ENCODE measurements at places on chromosomes 6 and 20.
A peak's percentile ranks its signal among the peaks of the same experiment; 100 is the strongest.

- no peak for DNase-seq
Observed at GRCh38 chr6:42049116-42049809, 1.1 kb upstream of the TAF8 start.

DNA sequence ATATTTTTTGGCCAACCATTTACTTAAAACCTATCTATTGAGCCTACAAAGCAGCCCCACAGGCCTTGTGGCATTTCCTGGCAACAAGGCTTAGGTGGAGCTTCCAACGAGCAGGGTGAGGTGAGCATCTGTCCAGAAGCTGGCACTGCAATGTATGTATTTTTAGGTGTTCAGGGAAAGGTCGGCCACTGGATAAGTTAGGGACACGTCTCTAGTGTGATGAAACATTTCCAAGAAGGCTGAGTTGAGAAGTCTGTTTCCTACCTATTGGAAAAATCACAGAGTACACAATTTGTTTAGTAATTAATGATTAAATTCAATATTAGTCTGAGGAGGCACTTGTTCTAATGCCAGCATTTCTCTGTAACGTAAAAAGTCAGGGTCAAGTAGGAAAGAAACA lies 17.8 kb upstream of the RCAN2 start:
- no peak for DNase-seq

- DNase-seq: no peak
Observed at GRCh38 chr6:81861281-81861680, 108.8 kb upstream of the TENT5A start.

DNA sequence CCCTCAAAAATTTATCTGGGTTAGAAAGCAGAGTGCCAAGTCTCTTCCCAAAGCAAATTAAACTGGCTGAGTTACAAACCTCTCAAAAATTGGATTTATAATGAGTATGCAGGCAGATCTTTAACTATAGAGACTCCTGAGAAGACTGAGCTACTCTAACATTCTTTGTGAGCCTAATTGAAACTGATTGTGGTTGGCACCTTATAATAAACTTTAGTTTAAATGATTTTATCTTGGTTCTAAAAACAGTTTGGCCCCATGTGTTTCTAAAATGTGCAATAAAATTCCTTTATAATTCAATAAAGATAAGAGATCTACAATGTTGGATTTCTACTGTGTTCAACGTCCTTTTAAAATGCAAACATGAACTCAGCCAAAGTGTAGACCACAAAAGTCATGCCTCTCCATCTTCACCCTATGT lies 480.2 kb upstream of the RNF217 start:
- DNase-seq: no peak

DNA sequence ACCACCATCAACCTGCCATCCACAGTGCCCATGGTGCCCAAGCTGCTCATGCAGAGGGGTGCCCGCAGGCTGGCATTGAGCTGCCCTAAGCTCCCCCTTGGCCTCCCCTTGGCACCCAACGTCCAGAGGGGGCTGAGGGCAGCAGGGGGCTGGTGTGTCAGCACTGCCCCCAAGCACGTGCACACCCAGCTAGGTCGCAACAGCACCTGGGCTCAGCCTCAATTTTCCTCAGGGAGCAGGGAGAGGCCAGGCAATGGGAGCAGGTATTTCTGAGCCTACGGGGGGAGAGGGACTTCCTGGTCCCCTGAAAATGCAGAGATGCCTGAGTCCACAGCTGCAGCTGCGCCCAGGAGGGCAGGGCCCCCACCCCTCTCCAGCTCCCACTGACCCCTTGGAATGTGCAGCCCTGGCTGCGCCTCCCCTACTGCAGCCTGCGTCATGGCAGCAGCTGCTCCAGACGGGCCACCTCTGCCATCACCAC lies 204.2 kb downstream of the ANKRD60 start:
- peak; percentile 16 for DNase-seq

DNA sequence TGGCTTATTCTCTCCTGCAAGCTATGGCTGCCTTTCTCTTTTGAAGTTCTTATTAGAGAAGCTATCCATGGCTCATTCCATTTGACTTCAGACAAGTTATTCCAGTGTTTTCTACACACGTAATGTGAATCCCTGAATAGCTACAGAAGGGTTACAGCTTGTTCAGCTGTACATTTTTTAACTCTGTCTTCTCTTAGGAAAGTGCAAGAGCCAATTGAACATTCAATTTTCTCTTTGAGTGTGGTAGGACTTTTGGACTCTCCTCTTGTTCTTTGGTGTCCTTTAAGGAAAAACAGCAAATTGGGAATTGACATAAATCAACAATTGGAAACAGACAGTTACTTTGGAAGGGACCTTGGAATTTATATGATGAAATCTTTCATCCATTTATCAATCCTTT lies 125.8 kb downstream of the EPM2A start:
- no peak for DNase-seq

- DNase-seq: no peak
Observed at GRCh38 chr20:34110745-34111641, 1.1 kb downstream of the EIF2S2 start.

DNA sequence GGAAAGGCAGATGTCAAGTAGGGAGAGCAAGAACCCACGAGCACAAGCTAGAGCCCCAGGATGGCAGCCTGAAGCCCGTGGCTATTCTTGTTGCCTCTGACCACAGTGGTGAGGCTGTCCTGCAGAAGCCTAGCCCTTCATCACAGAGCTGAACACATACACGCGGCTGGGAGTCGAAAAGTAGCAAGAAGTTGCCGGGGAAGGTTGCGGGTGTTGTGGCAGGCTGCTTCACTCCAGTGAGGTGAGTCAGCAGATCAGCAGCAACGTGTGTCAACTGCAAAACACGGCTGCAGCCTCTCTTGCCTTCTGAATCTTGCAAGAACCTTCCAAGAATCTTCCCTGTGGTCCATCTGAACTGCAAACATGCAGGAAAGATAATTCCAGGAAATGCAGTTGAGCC lies 10.6 kb upstream of the STX16 start:
- DNase-seq: peak; percentile 4

DNA sequence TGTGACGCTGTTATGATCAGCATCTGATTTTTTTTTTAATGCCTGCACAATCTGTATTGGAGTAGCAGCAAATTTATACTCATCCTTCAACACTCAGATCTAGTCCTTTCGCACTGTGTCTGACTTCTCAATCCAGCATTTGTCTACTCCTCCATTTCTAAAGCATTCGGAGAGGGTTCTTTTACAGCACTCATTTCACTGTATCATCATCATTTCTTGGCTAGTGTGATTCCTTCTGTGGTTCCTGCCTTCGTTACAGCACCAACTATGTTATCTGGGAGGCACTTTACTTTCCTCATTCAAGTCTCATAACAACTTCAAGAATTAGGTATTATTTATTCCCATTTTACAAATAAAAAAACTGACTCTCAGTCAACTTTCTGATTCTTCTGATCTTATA lies 18.0 kb downstream of the NUDT3 start:
- no peak for DNase-seq

- DNase-seq: no peak
Observed at GRCh38 chr6:121485359-121485811, 49.9 kb downstream of the GJA1 start.

- no peak for DNase-seq
Observed at GRCh38 chr20:64279826-64280459, 24.4 kb downstream of the PCMTD2 start.

DNA sequence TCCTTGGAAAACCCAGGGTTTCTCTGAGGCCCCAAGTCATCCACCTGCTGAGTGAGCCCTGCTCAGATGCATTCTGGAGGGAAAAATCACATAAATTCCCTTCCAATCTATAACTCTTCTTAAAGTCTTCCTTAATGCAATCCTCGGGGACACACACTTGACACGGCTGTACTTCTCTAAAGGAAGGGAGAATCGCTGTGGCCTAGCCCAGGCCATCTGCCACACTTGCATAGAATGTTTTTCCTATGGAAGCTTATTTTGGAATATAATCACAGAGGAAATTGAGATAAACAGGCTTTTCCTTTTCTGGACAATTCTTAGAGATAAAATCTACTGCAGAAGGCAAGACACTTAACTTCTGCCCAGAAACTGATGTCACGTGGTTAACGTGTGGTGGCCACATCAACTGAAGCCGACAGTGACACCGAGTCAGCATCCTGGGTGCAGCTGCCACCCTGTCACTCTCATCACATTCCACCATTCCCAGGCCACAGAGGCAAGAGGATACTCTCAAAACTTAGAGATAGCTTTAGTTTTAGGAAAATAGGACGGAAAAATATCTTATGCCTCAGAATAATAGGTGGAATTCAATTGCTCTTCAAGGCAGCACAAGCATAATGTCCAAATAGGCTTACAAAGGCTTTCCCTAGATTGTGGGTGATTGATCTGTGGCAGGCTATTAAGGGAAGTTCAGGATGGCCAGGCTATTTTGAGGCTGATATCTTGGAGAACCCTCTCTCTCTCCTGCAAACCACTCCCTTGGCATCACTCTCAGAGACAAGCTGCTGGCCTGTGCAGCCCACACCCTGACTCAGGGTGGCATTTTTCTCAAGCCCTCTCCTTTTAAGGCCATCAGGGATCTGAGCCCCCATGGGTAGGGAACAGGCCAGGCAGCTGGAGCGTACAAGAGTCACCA lies 29.6 kb downstream of the PSMB1 start:
- DNase-seq: no peak

- DNase-seq: no peak
Observed at GRCh38 chr6:27814665-27815424, 97.4 kb downstream of the OR2B2 start.

DNA sequence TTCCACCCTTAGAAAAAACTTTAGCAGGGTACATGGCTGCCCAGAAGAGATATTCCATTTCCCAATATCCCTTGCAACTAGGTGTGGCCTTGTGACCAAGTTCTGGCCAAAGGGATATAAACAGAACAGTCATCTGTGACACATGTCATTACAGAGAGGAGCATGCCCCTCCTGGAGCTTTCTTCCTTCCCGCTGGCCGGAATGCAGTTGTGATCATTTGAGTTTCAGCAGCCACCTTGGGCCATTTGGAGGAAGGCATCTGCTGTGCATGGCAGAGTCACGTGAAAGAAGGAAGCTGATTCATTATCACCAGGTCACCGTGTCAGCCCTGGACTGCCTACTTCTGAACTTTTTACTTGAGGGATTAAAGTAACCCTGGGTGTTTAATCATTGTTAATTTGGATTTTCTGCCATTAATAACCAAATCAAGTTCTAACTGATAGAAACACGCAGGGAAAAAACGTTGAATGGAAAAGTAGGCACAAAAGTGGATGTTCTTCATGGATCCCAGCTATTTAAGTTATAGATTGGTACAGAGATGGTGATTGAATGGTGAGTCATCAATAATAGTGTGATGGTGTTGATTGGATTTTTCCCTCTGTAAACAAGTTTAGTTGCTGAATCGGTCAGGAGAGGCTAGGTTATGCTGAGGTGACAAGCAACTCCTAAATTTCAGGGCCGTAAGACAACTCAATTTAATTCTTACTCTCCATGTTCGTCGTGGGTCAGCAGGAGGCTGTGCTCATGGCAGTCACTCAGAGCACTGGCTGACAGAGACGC lies 80.7 kb upstream of the CCDC167 start:
- no peak for DNase-seq

DNA sequence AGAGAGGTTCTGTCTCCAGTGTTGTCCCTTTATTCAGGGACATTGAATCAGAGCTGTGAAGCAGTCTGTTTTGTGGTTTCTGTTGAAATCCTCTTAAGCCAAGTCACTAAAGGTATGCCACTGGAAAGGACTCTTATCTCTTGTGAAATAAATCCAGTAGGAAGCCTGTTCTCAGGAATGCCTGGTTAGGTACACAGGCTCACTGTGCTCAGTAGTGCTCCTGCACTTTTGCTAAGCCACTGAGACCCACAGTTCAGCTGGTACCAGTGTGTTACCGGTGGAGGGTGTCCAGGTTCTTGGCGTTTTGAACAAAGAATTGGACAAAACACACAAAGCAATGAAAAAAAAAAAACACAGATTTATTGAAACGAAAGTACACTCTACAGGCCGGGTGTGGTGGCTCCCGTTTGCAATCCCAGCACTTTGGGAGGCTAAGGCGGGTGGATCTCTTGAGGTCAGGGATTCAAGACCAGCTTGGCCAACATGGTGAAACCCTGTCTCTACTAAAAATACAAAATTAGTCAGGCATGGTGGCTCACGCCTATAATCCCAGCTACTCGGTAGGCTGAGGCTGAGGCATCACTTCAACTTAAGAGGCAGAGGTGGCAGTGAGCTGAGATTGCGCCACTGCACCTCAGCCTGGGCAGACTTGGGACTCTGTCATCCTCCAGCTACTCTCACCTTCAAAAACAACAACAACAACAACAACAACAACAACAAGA lies 186.1 kb downstream of the JARID2 start:
- DNase-seq: no peak

GRCh38 chr6:95581073-95581472 lies 3.7 kb downstream of the MANEA start:
- no peak for DNase-seq

- DNase-seq: no peak
Observed at GRCh38 chr20:56363491-56363890, 4.7 kb downstream of the FAM210B start.

All from tibial artery (tissue), 4 donors.